Thymus (tissue), 14 donors: ENCODE measurements at places on chromosomes 7 and 10. TPM values are rescaled to one million over a fixed set of nuclear protein-coding genes. Genes with fewer than 3 reads are reported as not detected.

H2BK1 gene
- not detected for total RNA-seq

TRDMT1 gene
- 11.4 TPM for total RNA-seq

MAGI2 gene
- total RNA-seq: 0.42 TPM

FBXL13 gene
- 3.8 TPM for total RNA-seq

GRCh38 chr7:15489383-15489782 lies 72.4 kb downstream of the AGMO start:
- DNase-seq: no peak

DNA sequence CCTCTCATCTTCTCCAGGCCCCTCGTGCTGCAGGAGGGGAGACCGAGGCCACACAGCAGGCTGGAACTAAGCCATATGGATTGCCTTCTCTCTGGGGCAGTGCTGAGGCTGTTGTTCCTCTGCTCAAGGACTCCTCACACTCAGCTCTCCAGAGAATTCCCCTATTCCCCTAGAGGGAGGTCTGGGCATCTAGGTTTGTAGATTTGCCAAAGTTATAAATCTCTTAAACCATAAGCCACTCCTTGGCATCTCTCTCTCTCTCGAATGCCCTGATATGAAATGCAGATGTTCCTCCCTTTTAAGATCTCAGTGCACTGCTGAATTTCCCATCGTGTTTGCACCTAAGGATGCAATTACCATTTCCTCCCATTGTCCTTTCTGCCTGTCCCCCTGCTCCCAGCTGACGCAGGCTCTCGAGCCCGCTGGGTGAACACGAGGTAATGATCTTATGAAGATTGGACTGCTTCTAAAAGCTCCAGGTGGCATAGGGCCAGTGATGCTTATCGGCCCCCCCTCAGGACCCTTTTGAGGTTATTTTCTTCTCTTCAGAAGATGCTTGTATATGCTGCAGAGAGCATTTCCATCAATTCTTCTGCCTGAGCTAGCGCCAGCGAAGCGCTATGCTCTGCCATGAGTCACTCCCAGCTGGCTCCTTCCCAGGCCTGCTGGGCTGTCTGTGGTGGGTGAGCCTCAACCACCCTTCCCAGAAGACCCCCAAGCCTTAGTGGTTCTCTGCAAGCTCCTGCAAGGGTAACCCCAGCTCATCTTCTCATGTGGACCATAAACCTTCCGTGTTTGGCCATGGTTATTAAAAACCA lies 41.6 kb upstream of the AQP1 start:
- no peak for DNase-seq

- DNase-seq: no peak
Measured at GRCh38 chr7:127245607-127246006, 7.1 kb downstream of the GRM8 start.

DNA sequence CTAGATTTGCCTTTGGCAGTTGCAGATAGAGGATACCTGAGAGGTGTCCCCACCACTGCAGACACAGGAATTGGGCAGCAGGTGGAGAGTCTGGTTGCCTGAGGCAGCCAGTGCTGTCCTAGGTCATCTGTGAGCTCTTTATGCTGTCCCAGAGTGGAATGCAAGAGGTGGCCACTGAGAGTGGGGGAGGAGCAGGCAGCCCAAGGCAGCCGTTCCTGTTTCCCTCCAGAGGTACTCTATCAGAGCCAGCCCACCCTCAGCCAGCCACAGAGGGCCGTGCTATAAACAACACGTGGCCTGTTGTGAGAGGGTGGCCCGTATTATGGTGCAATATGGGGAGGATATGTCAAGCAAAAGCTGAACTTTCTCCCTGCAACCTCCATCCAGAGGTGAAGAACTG lies 8.5 kb downstream of the LRRC18 start:
- no peak for DNase-seq

DNA sequence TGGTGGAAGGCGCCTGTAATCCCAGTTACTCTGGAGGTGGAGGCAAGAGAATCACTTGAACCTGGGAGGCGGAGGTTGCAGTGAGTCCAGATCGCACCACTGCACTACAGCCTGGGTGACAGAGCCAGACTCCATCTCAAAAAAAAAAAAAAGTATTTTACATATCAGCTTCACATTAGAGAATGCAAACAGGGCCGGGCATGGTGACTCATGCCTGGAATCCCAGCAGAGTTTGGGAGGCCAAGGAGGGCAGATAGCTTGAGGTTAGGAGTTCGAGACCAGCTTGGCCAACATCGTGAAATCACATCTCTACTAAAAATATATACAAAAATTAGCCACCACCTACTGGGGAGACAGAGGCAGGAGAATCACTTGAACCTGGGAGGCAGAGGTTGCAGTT lies 31.6 kb downstream of the USP54 start:
- DNase-seq: no peak

GRCh38 chr10:132462463-132463332 lies 65.7 kb downstream of the PWWP2B start:
- no peak for DNase-seq

GRCh38 chr7:54632696-54633095 lies 90.5 kb downstream of the VSTM2A start:
- no peak for DNase-seq

DNA sequence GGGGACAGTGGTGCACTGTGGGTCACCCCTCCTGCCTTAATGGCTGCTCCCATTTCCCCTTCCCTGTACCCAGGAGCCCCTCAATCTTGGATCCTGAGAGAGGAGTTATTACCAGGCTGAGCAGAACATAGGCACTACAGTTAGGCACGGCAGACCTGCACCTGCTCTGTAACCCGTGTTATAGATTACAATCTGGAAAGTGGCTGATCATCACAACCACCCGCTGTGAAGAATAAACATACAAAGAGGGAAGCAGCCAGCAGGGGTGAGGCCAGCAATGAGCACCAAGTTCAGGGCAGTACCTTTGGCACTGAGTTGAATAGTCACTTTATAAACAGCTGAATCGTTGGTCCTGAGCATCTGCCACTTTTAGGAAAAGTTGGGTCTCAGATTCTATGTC lies 1.7 kb downstream of the CDHR1 start:
- DNase-seq: no peak

GRCh38 chr10:61964059-61964709 lies 62.7 kb downstream of the ARID5B start:
- DNase-seq: no peak

DNA sequence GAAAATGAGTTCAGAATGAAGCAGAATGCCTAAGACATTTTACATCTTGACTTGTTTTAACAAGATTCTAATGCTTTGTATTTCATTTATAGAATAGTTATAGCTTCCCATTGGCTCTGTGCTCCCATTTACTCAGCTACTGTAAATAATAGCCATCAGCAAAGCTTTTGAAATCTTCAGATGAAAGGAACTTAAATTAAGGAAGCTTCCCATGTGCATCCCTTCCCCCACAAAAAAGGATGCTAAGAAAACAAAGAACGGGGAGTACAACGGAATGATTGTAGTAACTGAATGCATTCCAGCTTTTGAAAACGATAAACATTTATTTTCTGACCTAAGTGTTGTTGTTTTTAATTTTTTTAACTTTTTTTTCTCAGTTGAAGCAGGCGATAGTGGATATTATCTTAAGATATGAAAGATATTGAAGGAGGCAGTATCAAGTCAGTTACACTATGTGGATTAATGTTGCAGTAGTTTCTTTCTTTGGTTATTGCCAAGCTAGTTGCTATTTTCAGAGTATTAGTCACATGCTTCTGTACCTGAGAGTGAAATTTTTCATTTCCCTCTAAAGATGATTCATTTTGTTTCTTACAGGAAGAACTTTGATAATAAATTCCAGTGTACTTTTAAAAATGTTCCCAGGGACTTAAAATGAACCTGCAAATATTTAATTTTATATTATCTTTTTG lies 129.2 kb downstream of the KCND2 start:
- DNase-seq: no peak
